Fibroblast of lung (primary cell): ENCODE measurements at places on chromosomes 6 and 20. TPM values are rescaled to one million over a fixed set of nuclear protein-coding genes. Genes with fewer than 3 reads are reported as not detected.

Gene NCOA6
- polyA plus RNA-seq: 12.0 and 14.6 TPM in 2 replicates

Gene FHL5
- polyA plus RNA-seq: 0.03 TPM in 1 of 2 replicates, not detected in the other

DNA sequence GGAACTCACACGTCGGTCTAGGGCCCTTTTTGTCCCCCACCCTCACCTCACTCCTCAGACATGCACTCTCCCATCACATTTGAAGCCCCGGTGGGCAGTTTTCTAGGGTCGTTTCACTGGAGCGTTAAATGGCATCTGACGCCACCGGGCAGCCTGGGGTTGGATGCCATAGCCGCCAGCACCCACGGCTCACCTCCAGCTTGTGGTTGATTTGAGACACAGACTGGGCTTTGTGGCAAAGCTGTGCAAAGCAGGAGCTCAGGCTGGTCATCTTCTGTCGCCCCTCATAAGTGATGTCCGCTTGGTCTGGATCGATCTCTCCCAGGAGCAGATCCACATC is 530 bp downstream of the GOPC start:
- DNase-seq: no peak

GRCh38 chr20:36179170-36179945 is 24.8 kb downstream of the EPB41L1 start:
- DNase-seq: no peak

- no peak for DNase-seq
Measured at GRCh38 chr6:7541175-7542064, at the start of gene DSP. Gene DSP, plus strand, starts transcription at chr6:7541671. Its CDS starts 245 bp downstream, at chr6:7541916.
